Stimulated activated CD8-positive, alpha-beta memory T cell treated with anti-CD3 and anti-CD28 coated beads, Interleukin-15, amount 100 ng/mL, for 1 hour (primary cell): ENCODE measurements at places on chromosomes 2 and 18.

- DNase-seq, result no peak
These were observed 22.8 kb downstream of the CCNYL1 start for GRCh38 chr2:207734264-207734635.

DNA sequence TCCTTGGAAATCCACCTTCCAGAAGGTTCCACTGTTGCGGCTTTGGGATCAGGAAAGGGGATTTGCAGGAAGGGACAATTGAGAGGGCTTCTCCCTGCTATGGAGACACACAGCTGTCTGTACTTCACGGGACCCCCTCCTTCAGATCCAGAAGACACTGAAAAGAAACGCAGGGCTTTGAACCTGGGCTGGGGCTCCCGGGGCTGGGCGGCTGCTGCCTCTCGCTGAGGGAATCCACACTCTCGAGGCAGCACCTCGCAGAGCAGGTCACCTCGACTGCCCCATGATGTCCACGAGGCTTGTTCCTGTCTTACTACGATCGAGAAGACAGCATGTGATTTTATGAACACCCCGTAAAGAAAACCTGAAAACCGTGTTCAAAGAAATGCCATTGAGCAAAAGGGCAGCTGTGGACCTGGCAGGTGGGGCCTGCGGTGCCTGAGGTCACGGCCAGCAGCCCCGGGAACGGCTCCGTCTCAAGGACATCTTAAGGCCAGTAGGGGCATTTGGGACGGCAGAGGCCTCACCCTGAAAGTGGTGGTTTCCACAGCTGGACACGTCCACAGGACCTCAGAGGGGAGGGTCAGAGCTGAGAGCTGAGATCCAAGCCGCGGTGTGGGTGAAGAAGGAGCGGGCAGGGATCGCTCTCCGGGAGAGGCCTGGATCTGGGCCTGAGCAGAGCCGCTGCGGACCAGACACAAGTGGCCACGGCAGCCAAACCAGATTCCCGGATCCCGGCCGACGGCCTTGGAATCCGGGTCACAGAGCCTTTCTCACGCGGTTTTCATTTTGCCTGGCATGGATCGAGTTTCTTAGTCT is 165.7 kb downstream of the RTP5 start:
- DNase-seq, result no peak

DNA sequence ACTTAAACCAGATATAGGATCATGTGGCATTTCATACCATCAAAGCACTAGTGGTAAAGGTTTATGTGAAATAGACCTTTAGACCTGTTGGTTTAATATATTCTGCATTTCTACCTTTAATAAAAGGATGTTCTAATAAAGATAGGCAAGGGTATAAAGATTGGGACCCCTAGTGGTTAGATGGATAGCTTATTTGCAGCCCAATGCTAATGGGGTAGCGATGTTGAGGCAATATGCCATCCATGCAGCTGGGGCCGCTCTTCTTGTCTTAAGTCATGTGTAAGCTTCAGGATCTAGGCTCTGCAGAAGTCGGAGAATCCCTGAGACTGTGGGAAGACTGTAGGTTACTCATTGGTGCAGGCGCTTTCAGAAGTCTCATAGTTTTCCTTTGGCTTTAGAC is 114.9 kb downstream of the ICOS start:
- no peak for DNase-seq

DNA sequence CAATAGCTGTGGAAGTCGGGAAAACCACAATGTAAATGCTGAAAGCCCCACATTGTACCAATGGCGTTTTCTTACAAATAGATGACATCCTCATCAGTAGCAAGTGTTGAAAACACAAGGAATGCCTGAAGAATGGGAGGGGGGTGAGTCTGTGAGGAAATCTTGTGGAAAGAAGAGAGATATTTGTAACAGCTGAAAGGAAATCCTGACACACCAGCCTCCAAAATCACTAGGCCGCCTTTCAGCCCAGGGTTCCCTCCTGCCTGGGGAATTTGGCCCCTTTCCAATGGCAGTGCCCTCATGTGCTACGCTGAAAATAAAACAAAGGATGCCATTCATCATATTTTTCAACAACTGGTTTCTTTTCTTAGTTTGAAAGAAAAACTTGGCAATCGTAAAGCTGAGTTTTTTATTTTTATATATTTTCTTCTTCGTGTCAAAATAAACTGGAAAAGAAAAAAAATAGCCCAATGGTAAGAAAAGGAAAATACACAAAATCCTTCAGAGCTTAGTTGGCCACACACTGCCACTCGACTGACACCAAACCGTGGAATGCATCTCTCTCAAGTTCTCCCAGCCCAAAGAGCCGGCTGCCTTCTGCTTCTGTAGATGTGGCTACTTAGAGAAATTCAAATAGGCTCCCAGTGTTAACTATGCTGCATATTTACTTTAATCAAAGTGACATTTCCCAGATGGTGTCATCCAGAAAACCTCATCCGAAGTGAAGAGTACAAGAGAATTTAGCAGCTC is 52.0 kb downstream of the FTCDNL1 start:
- no peak for DNase-seq

- DNase-seq, result no peak
These were observed 371.3 kb downstream of the RNF144A start for GRCh38 chr2:7288484-7288883.

DNA sequence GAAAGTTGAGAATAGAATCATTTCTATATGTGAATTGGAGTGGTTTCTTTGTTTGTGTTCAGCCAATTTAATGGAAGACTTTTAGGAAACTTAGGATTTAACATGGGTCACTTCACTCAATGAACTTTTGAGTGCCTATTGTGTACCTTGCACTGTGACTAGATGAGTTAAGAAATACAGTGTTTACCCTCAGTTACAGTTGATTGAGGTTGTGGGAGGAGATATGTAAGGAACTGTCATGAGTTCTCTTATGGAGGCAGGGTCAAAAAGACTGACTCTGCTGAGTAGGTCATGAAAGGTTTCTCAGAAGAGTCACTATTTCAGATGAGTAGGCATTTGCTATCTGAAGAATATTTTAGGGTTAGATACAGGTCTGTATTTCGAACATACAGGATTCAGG is 98.6 kb downstream of the RAB3GAP1 start:
- no peak for DNase-seq
